ENCODE measurements at places on chromosomes 11 and 22.
A peak's percentile ranks its signal among the peaks of the same experiment; 100 is the strongest.

DNA sequence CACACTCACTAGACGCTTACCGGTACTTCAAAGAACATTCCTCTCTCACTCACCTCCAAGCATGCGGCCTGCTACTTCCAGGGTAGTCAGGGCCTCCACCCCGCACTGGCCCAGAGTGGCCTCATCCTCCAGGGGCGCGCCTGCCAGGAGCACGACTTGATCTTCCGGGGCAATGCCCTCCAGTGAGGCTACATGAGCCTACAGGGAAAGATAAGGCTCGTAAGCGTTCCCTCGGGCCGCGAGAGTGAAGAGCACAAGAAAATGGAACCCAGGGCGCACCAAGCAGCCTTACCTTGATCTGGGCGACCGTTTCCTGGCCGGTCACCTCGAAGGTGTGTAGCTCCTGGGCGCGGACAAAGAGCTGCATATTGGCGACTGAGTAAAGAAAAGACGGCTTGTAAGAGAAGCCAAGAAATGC lies 478 bp downstream of the FAU start:
- no peak for DNase-seq

DNA sequence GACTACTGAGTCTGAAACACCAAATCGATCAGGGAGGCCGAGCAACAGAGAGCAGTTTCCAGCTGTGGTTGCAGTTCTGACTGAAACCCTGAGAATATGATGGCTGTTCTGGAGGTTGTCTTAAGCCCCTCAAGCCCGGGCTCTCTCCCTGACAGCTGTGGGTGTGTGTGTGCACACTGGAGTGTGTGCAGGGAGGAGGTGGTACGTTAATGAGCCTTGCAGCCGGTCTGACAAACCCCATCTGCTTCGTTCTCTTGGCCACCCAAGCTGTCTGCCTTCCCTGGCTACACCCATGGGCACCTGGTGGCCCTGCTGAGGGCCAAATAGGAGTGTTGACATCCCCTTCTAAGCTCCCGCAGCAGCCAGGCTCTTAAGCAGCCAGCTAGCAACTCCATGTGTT lies 189.8 kb downstream of the KIRREL3 start:
- no peak for DNase-seq

DNA sequence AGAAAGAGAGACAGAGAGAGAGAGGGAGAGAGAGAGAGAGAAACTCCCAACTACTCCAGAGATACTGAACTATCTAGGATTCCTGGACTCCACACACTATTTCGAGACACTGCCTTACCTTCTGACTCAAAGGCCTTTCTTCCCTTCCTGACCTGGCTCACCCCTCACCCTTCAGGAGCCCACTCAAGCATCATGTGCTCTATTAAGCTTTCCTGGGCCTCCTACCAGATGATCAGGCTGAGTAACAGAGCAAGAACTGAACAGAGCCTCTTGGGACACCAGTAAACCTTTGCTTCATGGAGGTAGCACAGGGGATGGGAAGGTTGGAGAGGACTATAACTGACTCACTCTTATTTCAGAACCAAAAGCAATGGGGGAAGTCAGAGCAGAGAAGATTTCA lies 31.4 kb downstream of the PLEKHA7 start:
- no peak for DNase-seq

DNA sequence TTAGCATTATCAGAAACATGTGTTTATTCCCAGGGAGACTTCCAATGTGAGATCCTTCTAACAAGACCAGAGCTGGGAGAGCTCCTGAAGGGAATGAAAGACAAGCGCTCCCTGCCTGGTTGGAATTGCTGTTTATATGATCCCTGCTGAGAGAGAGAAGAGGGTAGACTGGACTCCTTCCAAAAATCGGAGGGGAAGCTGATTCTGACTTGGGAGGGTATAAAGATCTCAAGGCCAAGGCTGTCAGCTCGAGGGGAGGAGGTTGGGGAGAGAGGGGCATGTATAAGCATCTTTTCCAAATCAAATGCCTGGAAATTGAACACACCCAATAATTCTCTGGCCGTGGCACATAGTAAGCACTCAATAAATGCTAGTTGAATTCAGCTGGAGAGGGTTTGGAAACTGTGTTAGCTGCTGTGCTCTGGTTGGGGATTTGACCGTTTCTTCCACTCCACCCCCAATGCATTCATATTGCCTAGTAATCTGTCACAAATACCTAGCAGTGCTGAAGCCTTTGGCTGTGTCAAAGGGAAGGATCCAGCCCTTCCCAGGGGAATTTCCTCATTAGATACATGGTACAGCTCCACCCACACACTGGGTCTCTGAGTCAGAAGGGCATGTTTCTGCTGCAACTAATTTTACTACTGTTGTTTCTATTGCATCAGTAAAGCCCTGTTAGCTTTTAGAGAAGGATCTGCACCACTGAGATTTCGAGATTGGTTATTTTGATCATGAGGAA lies 61.5 kb downstream of the CACNG2 start:
- DNase-seq, result no peak

GRCh38 chr11:134799386-134799785 lies 387.3 kb upstream of the B3GAT1 start:
- no peak for DNase-seq

- DNase-seq, result peak; percentile 74
Observed at GRCh38 chr11:109772892-109773291, 320.3 kb upstream of the ZC3H12C start.

- DNase-seq, result peak; percentile 7
Observed at GRCh38 chr11:111770581-111771134, 4.5 kb upstream of the PPP2R1B start.
